Activated naive CD8-positive, alpha-beta T cell treated with anti-CD3 and anti-CD28 coated beads, Interleukin-2, amount 10 ng/mL, durations not matched to agents 7 days and 5 days (primary cell): ENCODE measurements at places on chromosomes 16 and 17. TPM values are rescaled to one million over a fixed set of nuclear protein-coding genes. Genes with fewer than 3 reads are reported as not detected.

- no peak overlapping the region for H3K4me3 ChIP-seq
- H3K36me3 ChIP-seq = no peaks in the 10 kb centered on the region
- peak overlapping the region; percentile 55 for H3K27ac ChIP-seq
- H3K4me1 ChIP-seq = peaks cover 12% of the 10 kb centered on the region
- peaks cover 58% of the 10 kb centered on the region for H3K27me3 ChIP-seq
Observed at GRCh38 chr17:74569020-74570003, 2.0 kb upstream of the CD300H start.

GRCh38 chr17:50117202-50118051, 12.5 kb downstream of the SAMD14 start:
- no peaks in the 10 kb centered on the region for H3K36me3 ChIP-seq
- peak overlapping the region; percentile 75 for H3K4me3 ChIP-seq
- peaks cover 12% of the 10 kb centered on the region for H3K4me1 ChIP-seq
- no peak overlapping the region for H3K27ac ChIP-seq
- peaks cover 52% of the 10 kb centered on the region for H3K27me3 ChIP-seq
- peak; percentile 81 for DNase-seq

DNA sequence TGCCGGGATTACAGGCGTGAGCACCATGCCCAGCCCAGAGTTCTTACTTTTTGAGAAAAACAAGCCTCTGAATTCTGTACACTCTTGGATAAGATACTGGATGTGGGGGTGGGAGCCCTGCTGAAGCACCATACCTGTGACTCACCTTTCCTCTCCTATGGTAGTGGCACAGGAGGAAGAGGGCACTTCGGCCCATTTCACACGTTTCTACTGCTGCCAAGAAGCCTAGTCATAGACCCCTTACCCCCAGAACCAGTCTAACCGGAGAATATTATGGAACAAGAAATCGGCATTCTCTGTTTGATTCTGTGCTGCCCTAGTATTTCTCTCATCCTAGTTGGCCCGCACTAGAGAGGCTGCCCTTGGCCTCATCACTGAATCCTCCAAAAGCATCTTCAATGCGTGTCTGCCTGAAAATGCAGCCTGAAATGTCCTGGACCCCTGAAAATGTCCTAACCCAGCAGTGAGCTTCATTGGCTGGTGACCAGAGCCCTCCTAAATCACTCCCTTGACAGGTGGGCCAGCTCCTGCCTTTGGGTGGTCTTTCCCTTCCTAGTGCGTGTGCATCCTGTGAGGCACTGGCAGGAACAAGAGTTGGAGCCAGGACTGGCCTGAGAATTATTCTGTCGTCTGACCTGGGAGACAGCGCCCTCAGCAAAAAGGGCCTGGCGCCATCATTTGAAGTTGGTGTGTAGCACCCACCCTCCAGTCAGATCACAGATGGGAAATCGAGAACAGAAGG, 37.9 kb downstream of the NDEL1 start:
- H3K36me3 ChIP-seq = no peaks in the 10 kb centered on the region
- H3K4me1 ChIP-seq = no peaks in the 10 kb centered on the region
- H3K27me3 ChIP-seq = no peaks in the 10 kb centered on the region
- no peak overlapping the region for H3K27ac ChIP-seq
- no peak overlapping the region for H3K4me3 ChIP-seq
- DNase-seq = no peak

Gene AIPL1
- total RNA-seq = not detected
